Epithelial cell of proximal tubule (primary cell): ENCODE measurements at places on chromosomes 4 and X. TPM values are rescaled to one million over a fixed set of nuclear protein-coding genes. Genes with fewer than 3 reads are reported as not detected.
A peak's percentile ranks its signal among the peaks of the same experiment; 100 is the strongest.

GRCh38 chr4:102827674-102828496 lies 534 bp upstream of the UBE2D3 start:
- DNase-seq = peak; percentile 99

DNA sequence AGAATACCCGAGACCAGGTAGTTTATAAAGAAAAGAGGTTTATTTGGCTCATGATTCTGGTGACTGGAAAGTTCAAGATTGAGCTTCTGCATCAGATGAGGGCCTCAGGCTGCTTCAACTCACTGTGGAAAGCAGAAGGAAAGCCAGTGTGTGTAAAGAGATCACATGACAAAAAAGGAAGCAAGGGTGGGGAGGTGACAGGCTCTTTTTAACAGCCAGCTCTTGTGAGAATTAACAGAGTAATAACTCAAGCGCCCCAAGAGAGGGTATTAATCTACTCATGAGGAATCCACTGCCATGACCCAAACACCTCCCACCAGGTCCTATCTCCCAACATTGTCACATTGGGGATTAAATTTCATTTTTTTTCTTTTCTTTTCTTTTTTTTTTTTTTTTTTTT lies 6.3 kb upstream of the YIPF6 start:
- no peak for DNase-seq

GRCh38 chr4:110540581-110540980 lies 64.6 kb downstream of the ENPEP start:
- DNase-seq = no peak

- no peak for DNase-seq
Measured at GRCh38 chrX:48883729-48884128, 13.8 kb downstream of the TIMM17B start.

Gene NDNF
- 0.43 and 0.46 TPM in 2 replicates for total RNA-seq

GRCh38 chrX:39275500-39276068 lies 474.3 kb downstream of the MID1IP1 start:
- DNase-seq = no peak

- DNase-seq = no peak
Measured at GRCh38 chr4:4395849-4396627, 9.1 kb downstream of the NSG1 start.

DNA sequence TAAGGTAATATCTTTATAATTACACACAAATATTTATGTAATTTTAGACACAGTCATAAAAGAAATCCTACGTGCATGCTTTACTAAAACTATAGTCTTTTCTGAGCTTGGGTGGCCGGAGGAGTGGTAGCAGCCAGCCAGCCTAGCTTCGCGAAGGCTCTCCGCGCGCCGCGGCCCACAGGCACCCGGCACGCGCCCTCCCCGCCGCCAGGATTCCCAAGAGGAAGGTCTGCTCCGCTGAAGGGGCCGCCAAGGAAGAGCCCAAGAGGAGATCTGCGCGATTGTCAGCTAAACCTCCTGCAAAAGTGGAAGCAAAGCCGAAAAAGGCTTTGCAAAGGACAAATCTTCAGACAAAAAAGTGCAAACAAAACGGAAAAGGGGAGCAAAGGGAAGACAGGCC lies 8.7 kb upstream of the PJA1 start:
- no peak for DNase-seq

Gene FRMD7
- total RNA-seq = not detected in 2 replicates

Gene RTL9
- total RNA-seq = not detected in 2 replicates

DNA sequence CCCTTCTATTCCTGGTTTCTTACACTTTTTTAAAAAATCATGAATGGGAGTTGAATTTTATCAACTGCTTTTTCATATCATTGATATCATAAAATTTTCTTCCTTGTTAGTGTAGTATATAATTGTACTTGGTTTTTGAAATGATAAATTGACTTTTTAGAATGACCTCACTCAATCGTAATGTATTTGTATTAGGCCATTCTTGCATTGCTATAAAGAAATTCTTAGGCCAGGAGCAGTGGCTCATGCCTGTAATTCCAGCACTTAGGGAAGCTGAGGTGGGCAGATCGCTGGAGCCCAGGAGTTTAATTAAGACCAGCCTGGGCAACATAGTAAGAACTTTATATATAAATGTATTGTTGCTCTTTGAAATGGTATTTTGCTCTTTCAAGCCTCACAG lies 6.3 kb downstream of the EXOC1 start:
- no peak for DNase-seq

DNA sequence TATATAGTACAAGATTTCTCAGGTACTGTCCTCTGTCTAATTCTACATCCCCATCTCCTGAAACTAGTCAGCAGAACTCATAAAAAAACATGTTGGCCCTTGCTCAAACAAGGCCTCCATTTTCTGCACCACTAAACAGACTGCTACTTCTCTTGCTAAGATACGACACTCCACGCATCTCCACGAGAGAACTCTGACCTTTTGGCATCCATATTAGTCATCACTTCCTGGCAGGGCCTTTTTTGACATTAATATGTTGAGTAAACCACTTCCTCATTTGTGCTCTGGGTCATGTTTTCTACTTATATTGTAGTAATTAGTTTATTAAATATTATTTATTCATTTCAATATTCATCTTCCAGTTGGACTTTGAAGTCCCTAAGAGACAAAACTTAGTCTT lies 65.6 kb downstream of the DCAF8L1 start:
- DNase-seq = no peak

Gene COL4A6
- 1.4 and 2.0 TPM in 2 replicates for total RNA-seq

Gene CDKN2AIP
- total RNA-seq = 25.5 and 36.8 TPM in 2 replicates

Gene NUDT10
- total RNA-seq = 3.0 and 3.2 TPM in 2 replicates

- DNase-seq = no peak
Measured at GRCh38 chrX:111661241-111661640, 19.7 kb upstream of the ALG13 start.

- no peak for DNase-seq
Measured at GRCh38 chr4:75213480-75213879, 280.6 kb downstream of the PARM1 start.

Gene MSX1
- 0.65 and 1.6 TPM in 2 replicates for total RNA-seq

GRCh38 chr4:74318276-74318675 lies 10.0 kb downstream of the EPGN start:
- no peak for DNase-seq

DNA sequence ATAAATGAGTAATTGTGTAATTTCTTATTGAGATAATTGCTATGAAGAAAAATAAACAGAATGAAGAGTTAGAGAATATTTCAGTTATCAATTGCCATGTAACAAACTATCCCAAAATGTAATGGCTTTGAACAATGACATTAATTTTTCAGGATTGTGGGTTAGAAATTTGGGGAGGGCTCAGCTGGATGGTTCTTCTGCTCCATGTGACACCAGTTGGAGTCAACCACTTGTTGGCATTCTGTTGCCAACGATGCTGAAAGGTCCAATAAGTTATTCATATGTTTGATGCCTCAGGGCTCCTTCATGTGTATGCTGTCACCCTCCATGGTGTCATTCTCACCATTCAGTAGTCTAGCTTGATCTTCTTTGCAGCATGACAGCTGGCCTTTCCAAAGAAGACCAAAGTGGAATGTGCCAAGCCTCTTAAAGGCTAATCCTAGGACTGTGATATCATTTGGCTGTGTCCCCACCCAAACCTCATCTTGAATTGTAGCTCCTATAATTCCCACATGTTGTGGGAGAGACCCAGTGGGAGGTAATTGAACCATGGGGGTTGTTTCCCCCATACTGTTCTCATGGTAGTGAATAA lies 20.9 kb upstream of the CCDC149 start:
- DNase-seq = no peak

- no peak for DNase-seq
Measured at GRCh38 chrX:136250191-136251040, 784 bp downstream of the MAP7D3 start.

Gene LRP2BP
- total RNA-seq = 0.06 and 0.14 TPM in 2 replicates

GRCh38 chr4:161197912-161198311 lies 965.9 kb downstream of the FSTL5 start:
- no peak for DNase-seq

Gene AMTN
- total RNA-seq = not detected in 2 replicates

- no peak for DNase-seq
Measured at GRCh38 chr4:81030061-81030980, at the start of gene BMP3. TSS of gene BMP3 (plus strand) at chr4:81030708. CDS start at chr4:81031285, 577 bp downstream.

Gene BTC
- total RNA-seq = 3.6 and 5.4 TPM in 2 replicates

- no peak for DNase-seq
Measured at GRCh38 chrX:140701480-140701879, 8.1 kb upstream of the LINC00632 start.

GRCh38 chr4:92455951-92456350 lies 152.2 kb downstream of the GRID2 start:
- no peak for DNase-seq

- DNase-seq = no peak
Measured at GRCh38 chr4:55359397-55359916, 13.4 kb downstream of the SRD5A3 start.

Gene NUP54
- total RNA-seq = 31.5 and 56.6 TPM in 2 replicates

- DNase-seq = peak; percentile 22
Measured at GRCh38 chr4:151942971-151943370, 182.2 kb upstream of the GATB start.

GRCh38 chr4:141455651-141456050 lies 180.7 kb upstream of the IL15 start:
- DNase-seq = peak; percentile 10

- DNase-seq = no peak
Measured at GRCh38 chrX:147958291-147958690, 22.8 kb upstream of the FMR1NB start.

Gene GPC4
- 8.0 and 14.2 TPM in 2 replicates for total RNA-seq

DNA sequence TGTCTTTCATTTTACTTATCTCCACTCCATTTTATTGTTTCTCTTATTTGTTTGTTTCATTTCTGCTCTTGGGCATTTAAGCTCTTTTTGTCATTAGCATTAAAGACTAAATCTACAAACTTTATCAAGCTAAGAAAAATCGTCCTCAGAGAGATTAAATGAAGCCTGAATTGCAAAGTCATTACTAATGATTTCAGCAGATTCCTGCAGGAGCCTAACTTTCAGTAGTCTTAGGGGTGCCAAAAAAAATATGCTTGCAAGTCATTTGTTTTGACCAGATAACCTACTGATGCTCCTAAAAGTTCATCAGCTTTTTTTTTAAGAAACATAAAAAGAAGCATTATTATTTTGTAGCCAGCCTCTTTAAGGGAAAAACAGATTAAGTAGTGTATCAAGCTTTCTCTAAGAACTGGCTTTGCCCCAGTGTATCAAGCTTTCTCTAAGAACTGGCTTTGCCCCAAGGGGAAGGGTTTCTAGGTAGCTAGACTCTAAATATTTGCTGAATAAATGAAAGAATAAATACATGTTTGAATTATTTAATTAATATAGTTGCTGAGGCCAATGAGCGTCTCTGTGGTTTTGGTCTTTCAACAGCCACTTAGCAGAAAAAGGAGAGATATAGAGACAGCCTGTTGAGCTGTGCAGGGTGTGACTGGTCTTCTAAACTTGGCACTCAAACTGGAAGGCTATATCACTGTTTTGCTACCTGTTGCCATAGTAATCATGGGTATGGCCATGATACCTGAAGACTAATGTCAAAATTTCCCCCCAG lies 174.2 kb downstream of the BTC start:
- no peak for DNase-seq

DNA sequence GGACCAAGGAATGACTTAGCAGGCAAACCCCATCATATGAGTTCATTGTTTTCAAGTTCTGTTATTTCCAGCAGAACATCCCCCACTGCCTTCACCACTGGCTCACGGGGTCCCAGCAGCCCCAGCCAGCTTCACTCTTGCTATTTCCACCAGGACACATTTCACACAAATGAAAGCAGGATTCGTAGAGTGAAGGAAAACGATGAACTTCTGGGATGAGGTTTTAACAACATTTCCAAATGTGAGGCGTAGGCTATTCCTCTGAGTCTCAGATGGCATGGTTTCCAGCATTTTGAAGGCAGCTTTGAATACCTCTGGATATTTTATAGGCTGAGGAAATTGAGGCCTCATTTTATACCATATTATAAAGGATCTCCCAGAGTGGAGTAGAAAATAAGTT lies 32.9 kb upstream of the EGFL6 start:
- DNase-seq = no peak

- DNase-seq = no peak
Measured at GRCh38 chr4:25178838-25179261, 18.6 kb upstream of the SEPSECS start.

Gene ZNF827
- total RNA-seq = 14.1 and 17.4 TPM in 2 replicates
